Esophagus mucosa (tissue), 1 donor: ENCODE measurements at places on chromosomes 2 and 18. TPM values are rescaled to one million over a fixed set of nuclear protein-coding genes. Genes with fewer than 3 reads are reported as not detected.

The MAPK4 gene
- 0.12 TPM for total RNA-seq

The NDC80 gene
- total RNA-seq = 9.7 TPM

GRCh38 chr2:191797500-191797899, 49.4 kb downstream of the CAVIN2 start:
- no peak for ATAC-seq

DNA sequence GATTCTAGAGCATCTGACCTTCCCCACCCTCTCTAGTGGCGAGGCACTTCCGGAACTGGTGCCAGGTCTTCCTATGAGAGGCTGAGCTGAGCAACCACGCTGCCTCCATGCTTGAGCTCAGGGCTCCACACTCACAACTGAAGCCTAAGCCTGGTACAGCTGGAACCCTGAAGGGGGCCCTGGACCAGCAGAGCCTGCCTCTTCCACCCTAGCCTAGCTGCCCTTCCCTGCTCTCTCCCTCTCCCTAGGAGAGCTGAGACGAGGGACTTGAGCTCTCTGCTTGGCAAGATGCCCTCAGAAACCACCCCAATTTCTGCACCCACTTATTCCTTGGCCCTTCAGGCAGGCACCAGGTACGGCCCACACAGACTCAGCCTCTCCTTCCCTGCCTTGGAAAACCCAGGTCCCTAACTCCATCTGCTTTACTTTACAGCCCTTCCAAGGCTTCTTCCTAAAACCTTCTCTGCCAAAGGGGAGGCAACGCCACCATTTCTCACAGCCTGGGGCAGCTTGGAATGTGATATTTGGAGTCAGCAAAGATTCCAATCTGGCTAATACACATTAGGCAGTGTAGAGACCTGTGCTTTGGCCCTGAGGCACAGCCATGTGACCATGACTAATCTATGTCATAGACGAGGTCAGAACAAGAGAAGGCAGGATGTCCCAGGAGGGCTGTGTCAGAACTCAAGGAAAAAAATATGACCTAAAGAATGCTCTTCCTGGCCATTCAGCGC, 18.8 kb downstream of the COX7A2L start:
- peak; percentile 93 for ATAC-seq

- peak; percentile 76 for ATAC-seq
Measured at GRCh38 chr2:112674229-112674628, 28.5 kb downstream of the SLC20A1 start.

- no peak for ATAC-seq
Measured at GRCh38 chr18:56066524-56067213, 478.7 kb upstream of the TCF4 start.
